LHCN-M2 (cell line): ENCODE measurements at places on chromosomes 6 and 20. TPM values are rescaled to one million over a fixed set of nuclear protein-coding genes. Genes with fewer than 3 reads are reported as not detected.

DNA sequence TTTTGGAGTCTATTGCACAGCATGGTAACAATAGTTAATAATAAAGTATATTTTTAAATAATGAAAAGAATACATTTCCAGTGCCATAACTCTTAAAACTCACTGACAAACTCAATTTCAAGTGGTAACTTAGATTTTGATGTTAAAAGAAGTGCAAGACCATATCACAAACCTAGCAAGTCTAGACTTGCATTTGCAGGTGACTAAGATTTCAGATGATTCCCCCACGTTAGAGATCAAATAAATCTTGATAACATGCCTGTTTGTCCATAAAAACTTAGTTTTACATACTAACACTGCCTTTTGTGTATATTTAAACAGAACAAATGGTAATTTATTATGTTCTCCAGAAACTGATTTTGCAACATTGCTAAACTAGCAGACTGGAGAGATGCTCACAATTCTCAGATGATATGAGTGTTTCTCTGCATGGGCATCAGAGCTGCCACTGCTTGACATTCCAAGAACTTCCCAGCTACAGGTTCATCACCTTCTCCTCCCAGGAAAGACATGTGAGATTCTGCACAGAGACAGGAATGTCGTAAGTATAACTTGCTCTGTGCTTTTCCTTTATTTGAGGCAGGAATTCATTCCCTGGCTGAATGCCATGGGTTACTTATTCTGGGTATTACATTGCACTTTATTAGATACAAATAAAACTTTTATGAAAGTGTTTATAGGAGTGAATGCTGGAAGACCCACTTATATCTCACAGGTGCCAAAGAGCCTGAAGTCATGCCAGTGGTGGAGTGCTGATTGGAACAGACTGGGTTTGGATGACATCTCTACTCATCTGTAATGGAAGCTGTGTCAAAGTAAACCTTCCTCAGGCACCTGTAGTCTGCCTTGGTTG, 160.2 kb upstream of the FOXA2 start:
- no peak for DNase-seq

The PAK5 gene
- not detected in 2 replicates for total RNA-seq

The TOX2 gene
- 1.6 and 2.2 TPM in 2 replicates for total RNA-seq

The MYLK4 gene
- total RNA-seq: 0.26 and 0.40 TPM in 2 replicates

GRCh38 chr6:5333658-5334057, 72.3 kb downstream of the FARS2 start:
- DNase-seq: peak; percentile 46

GRCh38 chr6:54722328-54722727, 124.2 kb upstream of the FAM83B start:
- DNase-seq: no peak

The GLP1R gene
- total RNA-seq: not detected in 2 replicates

The CNR1 gene
- not detected in 2 replicates for total RNA-seq

- peak; percentile 31 for DNase-seq
Measured at GRCh38 chr6:25652007-25652515, at the start of gene SCGN. Gene SCGN, plus strand, starts transcription at chr6:25652215. Its CDS starts 189 bp downstream, at chr6:25652404.

DNA sequence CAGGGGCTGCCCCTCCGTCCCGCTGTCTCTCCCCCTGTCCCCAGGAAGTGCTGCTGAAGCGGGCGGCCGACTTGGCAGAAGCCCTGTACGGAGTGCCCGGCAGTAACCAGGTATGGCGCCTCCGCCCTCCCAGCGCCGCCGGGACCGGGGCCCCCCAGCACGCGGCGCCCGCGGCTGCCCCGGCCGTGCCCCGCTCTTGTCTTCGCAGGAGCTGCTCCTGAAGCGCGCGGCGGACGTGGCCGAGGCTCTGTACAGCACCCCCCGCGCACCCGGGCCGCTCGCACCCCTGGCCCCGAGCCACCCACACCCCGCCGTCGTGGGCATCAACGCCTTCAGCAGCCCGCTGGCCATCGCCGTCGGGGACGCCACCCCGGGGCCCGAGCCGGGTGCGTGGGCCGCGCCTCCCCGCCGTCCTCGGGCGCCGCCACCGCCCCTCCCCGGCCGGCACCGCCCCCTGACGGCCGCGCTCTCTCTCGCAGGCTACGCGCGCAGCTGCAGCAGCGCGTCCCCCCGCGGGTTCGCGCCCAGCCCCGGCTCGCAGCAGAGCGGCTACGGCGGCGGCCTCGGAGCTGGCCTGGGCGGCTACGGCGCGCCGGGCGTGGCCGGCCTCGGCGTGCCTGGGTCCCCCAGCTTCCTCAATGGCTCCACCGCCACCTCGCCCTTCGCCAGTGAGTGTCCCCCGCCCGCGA, 48.4 kb downstream of the CPXM1 start:
- DNase-seq: no peak

The SEMG1 gene
- total RNA-seq: not detected in 2 replicates

DNA sequence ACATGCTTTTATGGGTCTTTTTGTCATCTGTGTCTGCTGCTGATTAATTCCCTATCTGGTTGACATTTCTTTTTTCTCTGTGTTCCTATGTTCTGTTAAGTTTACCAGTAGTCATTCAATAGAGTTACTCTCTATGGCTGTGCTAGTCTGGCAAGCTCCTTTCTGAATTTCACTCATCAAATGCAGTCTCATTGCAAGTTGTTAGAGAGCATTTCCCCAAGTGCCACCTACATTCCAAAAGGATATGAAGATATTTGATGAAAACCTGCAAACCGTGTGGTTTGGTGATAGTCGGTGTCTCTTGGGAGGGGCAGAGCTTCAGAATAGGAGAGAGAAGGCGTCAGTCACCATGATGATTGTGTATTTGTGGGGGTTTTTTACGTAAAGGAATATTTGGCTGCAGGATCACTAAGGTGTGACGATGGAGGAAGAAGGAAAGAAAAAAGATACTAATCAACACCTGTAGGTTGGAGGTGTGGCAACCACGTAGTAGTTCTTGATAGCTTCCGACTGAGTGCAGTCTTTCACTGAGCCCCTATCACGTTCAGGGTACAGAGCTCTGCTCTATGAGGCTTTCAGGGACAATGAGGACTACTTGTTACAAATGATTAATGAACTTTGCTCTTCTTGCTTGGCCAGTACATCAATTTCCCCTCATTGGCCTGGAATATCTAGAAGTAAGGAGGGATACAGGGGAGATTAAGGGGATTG, 73.1 kb upstream of the TNFAIP3 start:
- no peak for DNase-seq

GRCh38 chr6:34462551-34462971, 3.3 kb upstream of the PACSIN1 start:
- DNase-seq: peak; percentile 28

- DNase-seq: no peak
Measured at GRCh38 chr6:161394437-161394836, 120.6 kb upstream of the AGPAT4 start.

GRCh38 chr6:137111296-137112066, 62.0 kb downstream of the IL22RA2 start:
- DNase-seq: peak; percentile 3

The C20orf204 gene
- 0.17 and 0.19 TPM in 2 replicates for total RNA-seq

The NOL4L gene
- total RNA-seq: 1.4 and 3.0 TPM in 2 replicates

The TGM3 gene
- total RNA-seq: not detected in 2 replicates

GRCh38 chr6:620950-621349, 36.0 kb downstream of the HUS1B start:
- DNase-seq: no peak

DNA sequence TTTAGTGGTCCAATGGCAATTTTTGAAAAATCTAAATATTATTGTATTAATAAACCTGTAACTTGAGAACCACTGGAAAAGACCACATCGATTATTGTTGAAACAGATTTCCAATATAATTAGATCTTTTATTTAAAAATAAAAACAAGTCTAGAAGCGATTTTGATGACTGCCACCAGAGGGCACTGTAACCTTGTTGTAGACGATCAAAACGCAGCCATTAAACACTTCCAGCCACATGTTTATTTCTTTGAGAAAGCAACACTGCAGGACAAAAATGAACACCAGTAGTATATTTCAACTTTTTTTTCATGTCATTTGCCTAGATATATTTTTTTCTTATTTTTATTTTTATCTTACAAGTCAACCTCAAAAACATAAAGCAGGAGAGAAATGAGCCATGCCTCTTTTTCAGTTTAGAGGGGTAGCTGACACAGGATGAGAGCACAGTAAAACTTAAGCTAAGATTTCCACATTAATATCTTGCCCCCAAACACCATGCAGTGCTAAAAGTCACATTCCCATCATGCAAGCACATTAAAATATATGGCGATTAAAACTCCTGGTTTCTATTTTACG, 115.4 kb downstream of the OPRM1 start:
- DNase-seq: peak; percentile 52

DNA sequence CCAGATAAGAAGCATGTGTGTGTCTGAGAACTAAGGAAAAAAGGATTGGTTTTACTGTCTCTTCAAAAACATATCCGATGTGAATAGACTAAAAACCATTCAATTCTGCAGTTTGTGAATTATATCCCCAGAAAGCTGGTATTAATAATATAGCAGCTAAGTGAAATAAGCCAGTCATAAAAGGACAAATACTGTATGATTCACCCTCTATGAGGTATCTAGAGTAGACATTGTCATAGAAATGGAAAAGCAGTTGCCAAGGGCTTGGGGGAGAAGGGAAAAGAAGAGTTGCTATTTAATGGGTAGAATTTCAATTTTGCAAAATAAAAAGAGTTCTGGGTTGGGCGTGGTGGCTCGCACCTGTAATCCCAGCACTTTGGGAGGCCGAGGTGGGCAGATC, 137.5 kb downstream of the ATXN1 start:
- DNase-seq: peak; percentile 19

- DNase-seq: no peak
Measured at GRCh38 chr6:1215884-1216487, 95.9 kb upstream of the FOXQ1 start.

The SULF2 gene
- total RNA-seq: 2.4 and 3.2 TPM in 2 replicates

DNA sequence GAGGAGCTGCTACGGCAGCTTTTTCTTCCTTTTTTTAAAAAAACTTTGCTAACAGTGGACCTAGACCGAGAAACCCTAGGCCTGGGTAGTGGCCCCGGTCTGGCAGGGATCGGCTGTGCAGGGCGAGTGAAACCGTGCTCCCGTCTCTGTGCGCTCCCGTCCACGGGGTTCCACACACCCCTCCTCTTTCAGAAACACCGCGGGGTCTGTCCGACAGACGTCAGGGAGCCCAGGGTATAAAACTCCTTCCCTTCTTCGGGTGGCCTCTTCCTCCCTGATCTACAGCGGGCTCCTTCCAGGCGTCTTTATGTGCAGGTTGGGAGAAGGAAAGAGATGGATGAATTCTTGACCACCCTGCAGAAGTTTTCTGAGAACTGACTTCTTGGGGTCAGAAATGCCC, 27.1 kb upstream of the SMOC2 start:
- no peak for DNase-seq

The ZSCAN23 gene
- total RNA-seq: 1.9 and 2.1 TPM in 2 replicates

- DNase-seq: no peak
Measured at GRCh38 chr6:147438758-147439528, 69.5 kb upstream of the SAMD5 start.

GRCh38 chr6:82385961-82386360, 22.3 kb downstream of the TPBG start:
- no peak for DNase-seq

- DNase-seq: no peak
Measured at GRCh38 chr6:27133281-27134227, 113.9 kb upstream of the PRSS16 start.

The EEF1A2 gene
- total RNA-seq: 0.32 and 0.46 TPM in 2 replicates

- no peak for DNase-seq
Measured at GRCh38 chr20:3239867-3240775, 1.1 kb upstream of the SLC4A11 start.

DNA sequence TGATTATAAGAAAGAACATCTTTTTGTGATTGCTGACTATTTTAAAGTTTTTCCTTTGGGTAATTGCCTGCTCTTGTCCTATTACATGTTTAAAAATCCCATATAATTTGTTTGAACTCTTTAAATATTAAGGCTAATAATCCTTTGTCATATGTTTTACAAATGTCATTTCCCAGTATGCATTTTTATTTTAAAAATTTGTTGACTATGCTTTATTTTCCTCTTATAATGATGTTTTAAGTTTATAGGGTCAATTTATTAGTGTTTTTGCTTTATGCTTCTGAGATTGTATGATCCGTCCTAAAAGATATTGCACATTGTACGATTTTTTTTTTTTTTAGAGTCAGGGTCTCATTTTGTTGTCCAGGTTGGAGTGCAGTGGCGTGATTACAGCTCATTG, 297.2 kb downstream of the RNF144B start:
- no peak for DNase-seq

- no peak for DNase-seq
Measured at GRCh38 chr6:126786262-126786661, 332.2 kb upstream of the RSPO3 start.

DNA sequence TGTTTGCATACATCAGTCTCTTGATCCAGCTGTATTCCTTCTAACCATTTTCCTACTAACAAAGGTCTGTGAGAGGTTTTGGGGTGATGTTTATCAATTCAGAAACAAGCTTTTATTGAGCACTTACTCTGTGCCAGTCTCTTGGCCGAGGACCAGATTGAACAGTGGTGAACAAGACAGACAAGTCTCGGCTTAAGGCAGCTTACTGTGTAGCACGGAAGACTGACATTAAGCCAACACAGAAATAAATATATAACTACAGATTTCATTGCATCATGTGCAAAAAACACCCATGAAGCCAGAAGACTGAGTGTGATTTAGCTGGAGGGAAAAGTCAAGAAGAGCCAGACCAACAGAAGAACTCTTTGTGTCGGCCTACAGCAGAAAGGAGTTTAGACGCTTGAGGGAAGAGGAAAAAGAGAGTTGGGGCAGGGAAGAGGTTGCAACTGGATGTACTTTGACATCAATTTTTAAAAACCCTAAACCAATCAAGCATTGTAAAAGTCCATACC, 549.6 kb upstream of the CITED2 start:
- DNase-seq: no peak

- peak; percentile 12 for DNase-seq
Measured at GRCh38 chr6:36493859-36494258, 51.1 kb downstream of the KCTD20 start.

GRCh38 chr6:32060966-32061655, 22.9 kb downstream of the CYP21A2 start:
- no peak for DNase-seq

GRCh38 chr20:63522091-63522868, 1.7 kb downstream of the PPDPF start:
- DNase-seq: no peak

The HLA-G gene
- not detected in 2 replicates for total RNA-seq

DNA sequence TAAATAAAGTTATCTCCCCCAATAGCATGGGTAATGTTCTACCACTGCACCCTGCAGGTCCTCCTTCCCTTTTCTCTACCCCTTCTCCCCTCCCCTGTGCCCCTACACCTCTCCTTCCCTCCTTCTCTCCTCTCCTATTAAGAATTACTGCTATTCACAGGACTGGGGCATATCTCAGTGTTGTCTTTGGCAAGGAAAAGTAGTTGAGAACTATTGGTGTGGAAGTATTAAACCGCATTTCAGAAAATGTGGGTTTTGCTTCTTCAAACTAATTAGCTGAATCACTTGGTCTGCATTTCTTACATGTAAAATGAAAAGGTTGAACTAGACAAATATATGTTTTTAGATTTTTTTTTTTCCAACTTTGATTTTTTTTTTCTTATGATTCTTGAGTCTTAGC, 296.3 kb downstream of the CDKAL1 start:
- DNase-seq: no peak

The DAAM2 gene
- total RNA-seq: 58.7 and 109 TPM in 2 replicates

The TFAP2B gene
- not detected in 2 replicates for total RNA-seq

- peak; percentile 5 for DNase-seq
Measured at GRCh38 chr6:49202924-49203536, 260.0 kb downstream of the MMUT start.
